EL (cell line): ENCODE measurements at places on chromosomes 5 and 9.

GRCh38 chr5:38556088-38556598 is 303 bp downstream of the LIFR start:
- DNase-seq, result no peak

- no peak for DNase-seq
Observed at GRCh38 chr5:116035123-116035522, 2.9 kb downstream of the ARL14EPL start.

GRCh38 chr9:36148311-36149051 is 11.9 kb downstream of the GLIPR2 start:
- peak; percentile 98 for DNase-seq

DNA sequence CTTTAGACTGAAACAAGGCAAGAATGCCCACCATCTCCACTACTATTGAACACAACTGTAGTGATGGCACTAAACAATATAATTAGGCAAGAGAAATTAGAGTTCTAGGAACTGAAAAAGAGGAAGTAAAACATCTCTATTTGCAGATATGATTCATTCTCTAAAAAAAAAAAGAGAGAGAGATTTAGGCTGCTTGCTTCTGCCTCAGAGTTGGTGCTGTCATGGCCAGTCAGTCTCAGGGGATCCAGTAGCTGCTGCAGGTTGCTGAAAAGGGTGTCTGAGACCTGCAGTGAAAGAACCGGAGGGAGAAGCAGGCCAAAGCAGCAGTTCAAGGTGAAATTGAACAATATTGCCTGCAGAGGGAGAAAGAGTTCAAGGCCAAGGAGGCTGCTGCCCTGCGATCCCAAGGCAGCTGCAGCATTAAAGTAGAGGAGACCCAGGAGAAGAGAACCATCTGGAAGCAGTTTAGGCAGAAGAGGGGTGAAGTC is 72.5 kb downstream of the AP3B1 start:
- DNase-seq, result peak; percentile 31

DNA sequence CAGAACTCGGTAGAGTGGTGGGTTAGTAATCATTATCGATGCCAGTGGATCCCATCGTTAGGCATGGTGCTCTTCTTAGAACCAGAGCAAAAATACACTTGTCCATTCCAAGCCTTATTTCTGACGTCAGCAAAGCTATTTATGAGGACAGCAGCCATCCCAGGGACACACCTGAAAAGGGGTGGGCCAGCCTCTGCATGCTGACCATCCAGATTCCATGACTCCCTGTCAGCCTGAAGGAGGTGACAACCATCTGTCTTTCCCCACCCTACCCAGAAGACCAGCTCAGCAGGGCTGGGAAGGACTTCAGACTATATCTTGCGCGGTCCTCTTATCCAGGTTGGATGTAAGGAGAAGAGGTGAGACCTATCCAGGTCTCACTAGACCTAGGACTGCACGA is 5.7 kb upstream of the NIPAL4 start:
- no peak for DNase-seq

- peak; percentile 74 for DNase-seq
Observed at GRCh38 chr9:105510024-105510423, 47.9 kb upstream of the FKTN start.

DNA sequence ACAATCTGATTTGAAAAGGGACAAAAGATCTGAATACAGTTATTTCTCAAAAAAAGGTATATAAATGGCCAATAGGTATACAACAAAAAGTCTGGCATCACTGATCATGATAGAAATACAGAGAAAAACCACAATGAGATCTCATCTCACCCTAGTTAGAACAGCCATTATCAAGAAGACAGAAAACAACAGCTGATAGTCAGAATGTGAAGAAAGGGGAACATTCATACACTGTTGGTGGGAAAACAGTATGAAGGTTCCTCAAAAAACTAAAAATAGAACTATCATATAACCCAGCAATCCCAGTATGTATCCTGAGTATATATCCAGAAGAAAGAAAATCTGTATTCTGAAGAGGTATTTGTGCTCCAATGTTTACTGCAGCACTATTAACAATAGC is 75.7 kb upstream of the OR2K2 start:
- DNase-seq, result no peak

DNA sequence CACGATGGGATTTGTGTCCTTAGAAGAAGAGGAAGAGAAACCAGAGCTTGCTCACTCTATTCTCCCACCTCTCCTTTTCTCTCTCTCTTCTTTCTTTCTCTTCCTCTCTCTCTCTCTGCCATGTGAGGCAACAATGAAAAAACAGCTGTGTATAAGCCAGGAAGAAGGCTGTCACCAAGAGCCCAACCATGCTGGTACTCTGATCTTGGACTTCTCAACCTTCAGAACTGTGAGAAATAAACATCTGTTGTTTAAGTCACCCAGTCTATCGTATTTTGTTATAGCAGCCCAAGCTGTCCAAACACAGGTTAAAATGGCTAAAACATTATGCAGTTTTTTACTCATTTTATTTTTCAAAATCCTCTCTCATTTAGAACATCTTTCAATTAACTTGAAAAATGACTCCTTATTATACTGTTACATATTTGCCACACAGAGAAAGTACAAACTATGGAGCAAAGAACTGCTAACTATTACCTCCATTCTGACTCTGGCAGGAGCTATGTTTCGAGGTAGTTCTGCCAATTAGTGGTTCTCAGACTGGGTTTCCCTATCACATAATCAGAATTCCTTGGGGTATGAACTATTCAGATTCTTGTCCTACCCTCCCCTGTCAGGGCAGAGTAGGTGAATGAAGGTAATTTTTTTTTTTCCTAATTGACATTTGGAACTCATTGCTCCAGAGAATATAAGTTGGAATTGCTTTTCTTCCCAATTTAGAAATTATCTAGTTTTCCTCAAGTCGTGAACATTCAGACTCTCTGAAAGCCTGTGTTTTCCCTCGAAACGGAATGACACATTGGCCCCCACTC is 434.6 kb downstream of the ENC1 start:
- no peak for DNase-seq

DNA sequence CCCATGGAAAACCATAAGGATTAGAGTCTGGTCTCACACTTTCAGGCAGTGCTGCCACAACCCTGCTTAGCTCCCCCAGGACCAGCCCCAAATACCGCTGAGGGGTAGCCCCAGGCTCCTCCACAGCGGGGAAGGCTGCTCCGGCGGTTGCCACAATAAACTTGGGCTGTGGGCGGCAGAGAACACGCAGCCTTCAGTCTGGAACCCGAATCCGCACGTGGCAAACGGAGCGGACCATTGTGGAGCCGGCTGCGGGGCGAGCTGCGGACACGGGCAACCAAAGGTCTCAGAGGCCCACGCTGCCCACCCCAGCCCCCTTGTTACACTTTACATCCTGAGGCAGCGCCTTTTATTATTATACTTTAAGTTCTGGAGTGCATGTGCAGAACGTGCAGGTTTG is 37.3 kb upstream of the C9orf72 start:
- DNase-seq, result no peak

GRCh38 chr9:119027901-119028699 is 341.1 kb downstream of the BRINP1 start:
- no peak for DNase-seq

GRCh38 chr5:153571162-153571561 is 80.7 kb downstream of the GRIA1 start:
- DNase-seq, result no peak

DNA sequence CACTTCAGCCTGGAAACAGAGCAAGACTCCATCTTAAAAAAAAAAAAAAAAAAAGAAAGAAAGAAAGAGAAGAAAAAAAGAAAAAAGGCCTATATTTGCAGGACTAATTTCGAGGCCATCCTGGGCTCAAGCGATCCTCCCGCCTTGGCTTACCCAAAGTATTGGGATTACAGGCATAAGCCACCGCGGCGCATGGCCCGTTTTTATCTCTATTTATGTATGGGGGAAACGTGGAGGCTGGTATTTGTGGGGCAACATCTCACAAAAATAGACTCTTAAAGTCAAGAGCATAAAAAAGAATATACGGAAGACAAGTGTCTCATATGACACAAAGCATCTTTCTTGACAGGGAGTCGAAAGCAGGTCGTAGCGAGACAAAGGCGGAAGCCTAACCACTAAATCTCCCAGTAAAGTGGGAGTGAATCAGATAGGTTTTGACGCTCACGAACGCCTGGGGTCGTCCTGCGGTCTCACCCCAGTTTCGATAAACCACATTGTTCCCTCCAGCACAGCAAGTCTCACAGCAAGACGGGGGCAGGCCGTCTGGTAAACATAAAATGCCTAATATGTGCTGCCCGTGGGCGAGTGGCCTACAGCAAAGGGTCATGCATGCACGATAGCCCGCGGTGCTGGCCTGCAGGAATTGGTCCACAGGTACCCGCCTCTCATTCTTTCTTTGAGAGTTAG is 1.8 kb upstream of the TRIM41 start:
- DNase-seq, result no peak

DNA sequence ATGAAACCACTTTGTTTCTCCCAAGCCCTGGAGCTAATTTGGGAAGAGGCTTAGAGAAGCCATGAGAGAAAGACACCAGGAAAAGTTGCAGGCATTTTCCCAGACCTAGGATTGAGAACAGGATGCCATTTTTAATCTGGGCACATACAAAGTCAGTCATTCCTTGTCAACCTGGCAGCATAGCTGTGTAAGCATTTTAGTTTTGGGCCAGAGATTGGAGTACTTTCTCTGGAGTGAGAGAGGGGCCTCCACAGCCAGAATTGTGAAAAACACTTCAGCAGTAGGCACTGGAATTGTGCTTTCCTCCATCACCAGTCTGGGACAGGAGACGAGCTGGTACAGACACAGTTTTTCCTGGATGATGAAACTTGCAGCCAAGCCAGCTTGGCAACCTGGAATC is 390.3 kb upstream of the DMAC1 start:
- DNase-seq, result no peak

GRCh38 chr5:181187500-181188213 is 17.3 kb downstream of the TRIM7 start:
- DNase-seq, result peak; percentile 90

GRCh38 chr5:3634061-3634460 is 38.4 kb downstream of the IRX1 start:
- no peak for DNase-seq
